ENCODE measurements at places on chromosomes 7 and 10.

GRCh38 chr7:157807510-157807909, 470.7 kb downstream of the DNAJB6 start:
- no peak for DNase-seq

- no peak for DNase-seq
These were observed 2.3 kb downstream of the AEBP1 start for GRCh38 chr7:44106311-44107065.

DNA sequence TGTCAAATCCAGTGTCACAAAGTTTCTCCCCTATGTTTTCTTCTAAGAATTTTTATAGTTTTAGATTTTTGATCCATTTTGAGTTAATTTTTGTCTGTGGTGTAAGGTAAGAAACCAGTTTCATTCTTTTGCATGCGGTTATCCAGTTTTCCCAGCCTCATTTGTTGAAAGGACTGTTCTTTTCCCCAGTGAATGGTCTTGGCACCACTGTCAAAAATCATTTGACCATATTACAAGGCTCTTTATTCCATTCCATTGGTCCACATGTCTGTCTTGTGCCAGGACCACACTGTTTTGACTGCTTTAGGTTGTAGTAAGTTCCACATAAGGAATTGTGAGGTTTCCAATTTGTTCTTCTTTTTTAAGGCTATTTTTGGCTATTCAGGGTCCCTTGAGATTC, 64.0 kb downstream of the INPP5A start:
- no peak for DNase-seq

DNA sequence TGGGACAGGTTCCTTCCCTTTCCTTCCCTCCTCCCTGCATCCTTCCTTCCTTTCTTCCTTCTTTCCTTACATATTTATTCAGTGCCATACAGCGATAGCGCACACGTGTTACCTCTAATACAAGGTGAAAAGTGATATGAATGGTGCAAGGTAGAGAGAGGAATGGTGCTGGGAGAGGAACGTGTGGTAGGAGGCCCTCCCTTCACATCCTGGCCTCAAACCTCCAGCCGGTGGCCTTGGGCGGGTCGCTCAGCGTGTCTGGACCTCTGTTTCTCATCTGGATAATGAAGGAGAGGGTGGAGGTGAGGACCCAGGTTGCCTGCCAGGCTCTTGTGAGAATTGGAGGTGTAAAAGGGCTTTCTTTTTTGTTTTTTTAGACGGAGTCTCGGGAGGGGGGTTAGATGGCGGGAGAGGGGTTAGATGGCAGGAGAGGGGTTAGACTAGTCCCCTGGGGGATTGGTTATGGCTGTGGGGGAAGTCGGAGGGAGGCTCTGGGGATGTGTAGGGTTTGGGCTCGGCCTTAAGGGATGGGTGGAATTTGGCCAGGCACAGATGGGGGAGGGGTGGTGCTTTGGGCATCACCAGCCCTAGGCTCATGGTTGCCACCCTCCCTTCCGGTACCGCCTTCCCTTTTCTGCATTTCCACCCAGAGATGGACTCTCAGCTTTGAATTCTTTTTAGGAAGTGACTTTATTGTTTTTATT, 14.9 kb downstream of the CHST3 start:
- DNase-seq, result no peak

GRCh38 chr10:63603709-63604445, 82.7 kb downstream of the REEP3 start:
- DNase-seq, result no peak

- DNase-seq, result no peak
These were observed 60.1 kb downstream of the DENND11 start for GRCh38 chr7:141641876-141642275.

- DNase-seq, result no peak
These were observed 36.7 kb downstream of the BTBD16 start for GRCh38 chr10:122307669-122308416.

- DNase-seq, result no peak
These were observed at the start of gene SLC4A2 for GRCh38 chr7:151059367-151060112. Gene SLC4A2 (plus strand): TSS chr7:151059589. CDS start chr7:151061988, 2,399 bp downstream.

DNA sequence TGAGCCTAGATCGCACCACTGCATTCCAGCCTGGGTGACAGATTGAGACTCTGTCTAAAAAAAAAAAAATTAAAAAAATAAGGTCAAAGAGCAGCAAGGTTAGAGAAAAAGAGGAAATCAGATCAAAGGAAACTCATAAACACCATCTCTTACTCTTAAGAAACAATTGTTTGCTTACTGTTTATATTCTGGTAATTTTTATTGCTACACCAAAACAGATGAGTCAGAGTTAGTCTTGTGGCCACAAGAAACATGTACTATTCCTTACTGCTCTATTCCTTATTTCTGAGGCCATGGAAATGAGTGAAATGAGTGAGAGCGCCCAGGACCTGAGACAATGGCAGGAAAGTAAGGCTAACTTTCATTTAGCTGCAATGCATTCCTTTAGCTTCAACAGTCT, 387.3 kb downstream of the HPSE2 start:
- DNase-seq, result no peak

- no peak for DNase-seq
These were observed 25.5 kb upstream of the AFAP1L2 start for GRCh38 chr10:114429581-114430335.

DNA sequence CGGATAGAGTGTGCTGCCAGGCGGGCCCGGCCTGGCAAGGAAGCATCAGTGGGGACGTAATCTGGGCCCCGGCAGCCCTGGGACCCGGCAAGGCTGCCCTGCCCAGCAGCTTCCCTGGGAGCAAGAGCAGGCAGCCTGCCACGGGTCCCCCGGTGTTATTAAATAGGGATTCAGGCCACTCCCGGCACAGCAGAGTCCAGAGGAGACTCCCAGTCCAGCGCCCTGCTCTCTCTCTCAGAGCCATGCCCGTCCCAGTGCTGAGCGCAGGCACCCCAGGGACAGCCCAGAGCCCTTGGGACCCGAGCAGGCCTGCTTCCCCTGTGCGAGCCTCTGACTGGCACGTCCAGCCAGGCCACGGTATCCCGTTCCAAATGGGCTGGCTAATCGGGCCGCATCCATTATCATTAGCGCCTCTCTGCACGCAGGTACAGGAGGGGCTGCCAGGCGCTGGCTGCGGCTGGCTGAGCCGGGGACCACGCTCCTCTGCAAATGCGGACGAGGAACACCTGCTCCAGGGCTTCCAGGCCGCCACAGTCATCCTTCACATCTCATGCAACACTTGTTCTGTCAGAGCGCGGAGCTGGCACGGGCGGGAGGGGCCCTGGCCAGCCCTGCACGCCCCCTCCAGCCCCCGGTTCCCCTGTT, 344.2 kb upstream of the MKI67 start:
- no peak for DNase-seq

- DNase-seq, result no peak
These were observed 50.1 kb downstream of the GNAI1 start for GRCh38 chr7:80184693-80185092.

- DNase-seq, result no peak
These were observed 18.6 kb downstream of the NPFFR1 start for GRCh38 chr10:70265032-70265689.

- no peak for DNase-seq
These were observed 52.2 kb downstream of the C10orf120 start for GRCh38 chr10:122647383-122647968.

DNA sequence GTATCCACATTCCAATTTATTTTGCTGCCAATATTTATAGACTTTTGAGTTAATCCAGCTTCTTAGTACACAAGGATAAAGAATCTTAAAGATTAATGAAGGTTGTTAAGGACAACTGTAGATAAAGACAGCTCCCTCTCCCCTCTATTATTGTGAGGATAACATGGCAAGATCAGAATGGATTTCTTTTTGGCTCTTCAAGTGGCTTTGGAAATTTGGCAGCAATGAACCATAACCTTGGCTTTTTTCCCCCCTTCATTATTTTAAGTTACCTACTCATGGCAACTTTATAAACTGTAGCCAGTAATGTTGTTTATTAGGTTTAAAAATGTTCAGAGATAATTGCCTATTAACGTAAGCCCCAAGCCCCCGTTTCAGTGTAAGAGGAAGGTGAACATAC, 131.1 kb upstream of the SLC26A5 start:
- DNase-seq, result no peak

DNA sequence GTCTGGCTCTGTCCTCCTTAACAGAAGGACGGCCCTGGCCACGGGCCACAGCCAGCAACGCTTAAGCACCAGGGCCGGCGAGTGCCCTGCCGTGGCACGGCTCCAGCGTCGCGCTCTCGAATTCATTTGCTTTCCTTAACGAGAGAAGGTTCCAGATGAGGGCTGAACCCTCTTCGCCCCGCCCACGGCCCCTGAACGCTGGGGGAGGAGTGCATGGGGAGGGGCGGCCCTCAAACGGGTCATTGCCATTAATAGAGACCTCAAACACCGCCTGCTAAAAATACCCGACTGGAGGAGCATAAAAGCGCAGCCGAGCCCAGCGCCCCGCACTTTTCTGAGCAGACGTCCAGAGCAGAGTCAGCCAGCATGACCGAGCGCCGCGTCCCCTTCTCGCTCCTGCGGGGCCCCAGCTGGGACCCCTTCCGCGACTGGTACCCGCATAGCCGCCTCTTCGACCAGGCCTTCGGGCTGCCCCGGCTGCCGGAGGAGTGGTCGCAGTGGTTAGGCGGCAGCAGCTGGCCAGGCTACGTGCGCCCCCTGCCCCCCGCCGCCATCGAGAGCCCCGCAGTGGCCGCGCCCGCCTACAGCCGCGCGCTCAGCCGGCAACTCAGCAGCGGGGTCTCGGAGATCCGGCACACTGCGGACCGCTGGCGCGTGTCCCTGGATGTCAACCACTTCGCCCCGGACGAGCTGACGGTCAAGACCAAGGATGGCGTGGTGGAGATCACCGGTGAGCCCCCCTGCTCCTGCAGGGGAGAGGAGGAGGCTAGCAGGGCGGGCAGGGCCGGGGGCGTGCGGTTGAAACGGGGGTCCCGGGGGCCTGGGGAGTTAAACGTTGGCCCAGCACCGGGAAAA, at the start of gene HSPB1:
Gene HSPB1, plus strand, starts transcription at position 327 of the 855 bp plus-strand sequence. Its CDS starts 40 bp downstream, at position 367.
- peak; percentile 22 for DNase-seq

GRCh38 chr10:102595897-102596296, 48.4 kb upstream of the TRIM8 start:
- no peak for DNase-seq

DNA sequence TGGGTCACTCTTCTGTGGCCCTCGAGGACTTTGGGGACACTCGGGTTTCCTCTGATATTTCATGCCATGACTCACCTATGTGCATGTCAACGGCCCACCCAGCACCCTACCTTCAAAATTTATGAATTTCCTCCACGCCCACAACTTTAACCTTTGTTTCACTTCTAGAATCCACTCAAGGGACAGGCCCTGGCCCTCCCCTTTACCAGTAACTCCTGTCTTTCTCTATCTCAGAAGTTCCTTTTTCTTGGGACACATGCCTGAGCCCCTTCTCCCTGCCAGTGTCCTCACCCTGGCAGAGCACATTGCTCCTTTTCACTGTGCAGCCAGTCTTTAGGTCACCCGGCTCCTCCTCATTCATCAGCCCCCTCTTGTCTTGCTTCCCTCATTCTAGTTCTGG, 282.5 kb upstream of the KLF6 start:
- DNase-seq, result peak; percentile 10

DNA sequence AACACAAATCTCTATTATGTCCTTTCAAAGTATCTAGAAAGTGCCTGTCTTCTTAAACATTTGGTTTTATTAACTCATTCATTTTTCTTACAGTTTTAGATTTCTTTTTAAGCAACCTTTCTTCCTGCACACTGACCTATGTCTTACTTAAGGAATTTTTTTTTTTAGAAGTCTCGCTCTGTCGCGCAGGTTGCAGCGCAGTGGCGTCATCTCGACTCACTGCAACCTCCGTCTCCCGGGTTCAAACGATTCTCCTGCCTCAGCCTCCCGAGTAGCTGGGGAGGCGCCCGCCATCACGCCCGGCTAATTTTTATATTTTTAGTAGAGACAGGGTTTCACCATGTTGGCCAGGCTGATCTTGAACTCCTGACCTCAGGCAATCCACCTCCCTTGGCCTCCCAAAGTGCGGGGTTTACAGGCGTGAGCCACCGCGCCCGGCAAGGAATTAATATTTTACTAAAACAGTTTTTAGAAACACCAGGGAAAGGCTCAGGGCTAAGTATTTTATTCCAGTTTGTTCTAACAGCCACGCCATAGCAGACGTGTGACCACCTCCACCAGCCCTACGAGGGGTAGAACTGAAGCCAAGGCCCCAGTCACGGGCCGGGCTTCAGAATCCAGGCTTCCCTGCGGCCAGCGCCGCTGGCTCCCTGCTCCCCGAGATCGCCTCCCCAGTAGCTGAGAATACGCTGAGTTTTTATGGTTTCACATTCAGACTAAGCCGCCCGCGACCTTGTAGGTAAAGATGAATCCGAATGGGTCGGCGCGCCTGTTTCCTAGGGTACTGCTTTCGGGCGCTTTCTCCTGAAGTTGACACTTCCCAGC, 941 bp upstream of the LUC7L2 start:
- DNase-seq, result peak; percentile 19

GRCh38 chr7:108059526-108059925, 56.6 kb upstream of the LAMB1 start:
- DNase-seq, result no peak

DNA sequence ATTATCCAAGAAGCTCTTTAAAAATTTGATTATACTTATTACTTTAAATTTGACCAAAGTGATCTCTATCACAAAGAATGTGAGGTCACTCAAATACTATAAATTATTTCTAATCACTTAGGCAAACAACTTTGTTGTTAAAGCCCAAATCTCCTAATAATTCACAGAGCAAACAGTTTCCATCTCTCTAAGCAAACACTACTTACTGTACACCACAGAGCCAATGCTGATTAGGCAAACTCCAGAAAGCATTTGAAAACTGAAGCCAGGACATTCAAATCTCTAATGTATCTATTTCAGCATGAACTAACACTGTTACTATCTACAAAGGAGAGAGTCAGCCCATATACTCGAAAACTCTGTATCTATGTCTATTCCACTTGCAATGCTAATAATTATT, 107.1 kb downstream of the RNF32 start:
- no peak for DNase-seq

- DNase-seq, result no peak
These were observed 252.1 kb upstream of the SLC26A5 start for GRCh38 chr7:103698064-103698463.

GRCh38 chr7:39016609-39017008, 38.9 kb downstream of the POU6F2 start:
- no peak for DNase-seq

DNA sequence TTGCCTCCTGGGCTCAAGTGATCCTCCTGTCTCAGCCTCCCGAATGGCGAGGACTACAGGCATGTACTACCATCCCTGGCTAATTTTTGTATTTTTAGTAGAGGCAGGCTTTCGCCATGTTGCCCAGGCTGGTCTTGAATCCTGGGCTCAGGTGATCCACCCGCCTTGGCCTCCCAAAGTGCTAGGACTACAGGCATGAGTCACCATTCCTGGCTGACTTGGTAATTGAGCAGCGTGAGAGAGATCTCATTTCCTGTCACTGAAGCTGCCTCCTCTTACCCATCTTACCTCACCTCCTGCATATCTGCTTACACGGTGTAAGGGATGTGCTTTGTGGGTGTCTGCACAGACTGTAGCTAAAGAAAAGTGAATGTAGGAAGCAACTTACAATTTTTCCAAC, 9.7 kb downstream of the IFIT3 start:
- DNase-seq, result no peak

- DNase-seq, result no peak
These were observed 155.8 kb downstream of the REEP3 start for GRCh38 chr10:63677001-63677400.

- no peak for DNase-seq
These were observed 363.9 kb downstream of the MALRD1 start for GRCh38 chr10:19412531-19412930.
